Activated effector memory CD4-positive, alpha-beta T cell treated with Interleukin-2 at 50 U/mL for 16 hours (primary cell): ENCODE measurements at places on chromosomes 5 and 9.

GRCh38 chr5:91794856-91795548, 411.9 kb upstream of the ARRDC3 start:
- no peak for DNase-seq

DNA sequence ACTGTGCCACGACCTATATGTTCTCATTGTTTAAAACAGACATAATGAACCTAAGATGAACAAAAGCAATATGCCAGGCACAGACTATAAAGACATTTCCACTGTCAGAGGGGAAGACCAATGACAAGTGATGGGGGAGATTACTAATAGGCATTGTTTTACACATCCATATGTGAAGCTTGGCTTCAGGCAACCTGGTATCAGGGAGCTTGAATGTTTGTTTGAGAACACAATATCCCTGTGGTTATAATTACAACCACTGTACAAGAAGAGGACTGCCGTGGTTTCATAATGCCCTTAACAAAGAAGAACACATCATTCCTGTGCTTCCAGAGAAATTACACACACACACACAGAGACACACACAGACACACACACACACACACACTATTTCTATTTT, 385.7 kb downstream of the BNC2 start:
- no peak for DNase-seq

DNA sequence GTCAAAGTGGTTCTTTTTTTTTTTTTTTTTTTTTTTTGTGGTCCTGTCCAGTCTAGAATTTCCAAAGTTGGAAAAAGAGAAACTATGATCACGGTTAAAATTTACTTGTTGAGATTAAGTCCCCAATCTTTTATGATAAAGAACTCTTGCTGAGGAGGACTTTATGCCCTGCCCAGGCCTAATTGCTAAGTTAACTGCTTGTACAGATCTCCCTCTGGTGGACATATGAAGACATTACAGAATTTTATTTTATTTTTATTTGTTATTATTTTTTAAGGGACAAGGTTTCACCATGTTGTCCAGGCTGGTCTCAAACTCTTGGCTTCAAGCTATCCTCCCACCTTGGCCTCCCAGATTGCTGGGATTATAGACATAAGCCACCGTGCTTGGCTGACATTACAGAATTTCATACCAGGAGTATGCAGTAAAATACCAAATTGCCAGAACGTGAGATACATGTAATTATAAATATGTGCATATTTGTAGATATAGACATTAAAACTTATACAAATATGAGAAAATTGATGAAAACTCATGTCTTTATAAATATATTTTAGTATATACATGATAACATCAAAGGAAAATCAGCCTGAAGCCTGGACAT, 91.2 kb downstream of the RFK start:
- no peak for DNase-seq

GRCh38 chr9:108180541-108180940, 675.2 kb downstream of the ACTL7B start:
- DNase-seq = no peak

DNA sequence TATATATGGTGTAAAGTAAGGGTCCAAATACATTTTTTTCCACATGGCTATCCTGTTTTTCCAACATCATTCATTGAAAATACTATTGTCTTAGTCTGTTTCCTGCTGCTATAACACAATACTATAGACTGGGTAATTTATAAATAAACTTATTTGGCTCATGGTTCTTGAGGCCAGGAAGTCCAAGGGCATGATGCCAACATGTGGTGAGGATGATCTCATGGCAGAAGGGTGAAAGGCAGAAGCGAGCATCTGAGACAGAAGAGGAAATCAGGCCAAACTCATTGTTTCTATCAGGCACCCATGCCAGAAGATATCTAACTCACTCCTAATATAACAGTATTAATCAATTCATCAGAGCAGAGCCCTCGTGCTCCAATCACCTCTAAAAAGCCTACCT, 42.6 kb downstream of the ANKRD55 start:
- peak; percentile 33 for DNase-seq

DNA sequence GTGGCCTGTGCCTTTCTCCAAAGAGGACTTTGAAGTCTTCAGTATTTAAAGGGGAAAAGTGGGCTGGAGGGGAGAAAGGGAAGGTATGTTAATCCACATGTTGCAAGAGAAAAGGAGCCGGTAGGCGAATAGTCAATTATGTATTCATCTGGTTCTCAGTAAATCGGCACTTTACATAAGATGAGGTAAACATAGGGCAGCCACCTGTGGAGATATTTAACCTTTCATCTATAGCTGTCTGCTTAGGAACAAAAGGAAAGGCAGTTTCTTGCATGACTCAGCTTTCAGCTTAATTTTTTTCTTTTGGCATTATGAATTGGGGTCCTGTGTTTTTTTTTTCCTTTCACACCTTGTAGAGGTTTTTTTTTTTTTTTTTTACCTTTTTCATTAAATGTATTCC, 42.2 kb downstream of the FGD3 start:
- DNase-seq = no peak

DNA sequence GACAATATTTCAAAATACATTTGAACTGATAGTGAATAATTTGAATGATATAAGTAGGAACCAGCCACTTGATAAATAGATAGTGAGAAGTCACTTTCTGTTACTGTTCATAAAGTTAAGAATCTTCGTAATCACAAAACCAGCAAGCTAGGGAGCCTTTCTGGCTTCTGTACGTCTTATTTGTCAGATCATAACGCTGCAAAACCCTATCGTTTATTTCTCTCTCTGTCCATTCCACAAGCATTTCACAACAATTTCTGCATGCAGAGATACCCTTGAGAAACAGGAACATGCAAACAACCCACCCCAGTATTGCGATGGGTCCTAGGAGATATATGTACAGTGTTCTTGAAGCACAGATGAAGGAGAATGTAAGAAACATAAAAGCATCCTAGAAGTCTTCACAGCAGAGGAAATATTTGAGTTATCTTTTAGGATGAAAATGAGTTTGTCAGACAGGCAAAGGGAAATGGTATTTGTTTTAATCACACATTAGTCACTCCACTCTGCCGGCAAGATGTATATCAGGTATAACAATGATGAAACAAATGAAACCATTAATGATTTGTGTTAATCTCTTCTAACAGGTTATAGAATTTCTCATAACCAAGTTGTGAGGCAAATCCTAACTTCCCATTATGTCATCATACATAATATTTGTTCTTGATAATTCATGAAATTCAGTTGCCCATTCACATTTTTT, 668.7 kb upstream of the FTMT start:
- no peak for DNase-seq

DNA sequence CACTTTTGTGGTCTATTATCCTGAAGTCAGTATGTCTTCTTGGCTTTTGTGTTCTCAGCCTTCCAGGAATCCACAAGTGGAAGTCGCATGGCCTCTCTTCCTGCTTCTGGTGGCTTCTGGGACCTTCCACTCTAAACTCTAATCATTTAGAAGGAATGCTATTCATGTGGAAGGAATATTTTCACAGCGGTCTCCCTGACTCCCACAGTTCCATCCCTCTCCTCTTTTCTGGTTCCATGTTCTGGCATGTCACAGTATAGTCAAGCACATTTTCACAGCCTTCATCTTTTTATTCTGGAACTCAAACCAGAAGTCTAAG, 7.3 kb upstream of the RAI14 start:
- DNase-seq = no peak

DNA sequence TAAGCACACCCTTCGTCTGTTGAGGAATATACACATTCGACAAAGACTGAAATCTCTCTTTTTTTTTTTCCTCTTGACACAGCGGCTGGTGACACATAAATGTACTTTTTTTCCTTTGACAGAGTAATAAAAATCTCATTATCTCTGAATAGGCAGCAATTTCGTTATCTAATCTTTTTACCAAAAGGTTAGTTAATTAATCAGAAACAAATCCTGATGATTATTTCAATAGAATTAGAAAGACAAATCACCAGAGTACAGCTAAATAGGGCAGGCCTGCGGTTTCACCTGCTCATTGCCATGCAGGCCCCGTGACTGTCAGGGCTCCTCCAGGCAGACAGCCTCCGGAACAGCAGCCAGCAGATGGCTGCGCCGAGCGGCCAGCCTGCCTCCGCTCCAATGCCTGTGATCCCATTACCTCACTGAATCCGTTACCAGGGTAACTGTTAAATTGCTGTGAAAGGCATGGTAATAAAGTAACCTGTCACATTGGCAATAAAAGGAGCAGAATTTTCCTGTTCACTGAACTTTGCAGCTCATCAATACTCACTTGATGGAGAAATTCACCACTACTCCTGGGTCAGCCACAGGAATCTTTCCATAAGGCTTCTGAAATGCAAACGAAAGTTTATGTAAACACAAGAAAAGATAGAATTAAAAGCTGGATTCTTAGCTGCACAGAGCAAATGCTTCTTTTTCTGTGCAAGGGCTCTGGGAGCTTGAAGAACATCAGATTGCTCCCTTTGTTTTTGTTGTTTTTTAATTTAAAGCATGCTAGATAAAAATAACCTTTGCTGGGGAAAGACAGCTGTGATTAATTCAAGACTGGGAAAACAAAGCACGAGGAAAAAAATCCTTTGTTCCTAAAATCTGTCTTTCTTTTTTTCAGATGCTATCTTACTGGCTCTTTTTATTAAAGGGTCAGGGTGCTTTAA, 666.4 kb upstream of the ZNF608 start:
- DNase-seq = no peak

- no peak for DNase-seq
These were observed 35.1 kb downstream of the SKIC3 start for GRCh38 chr5:95519681-95520080.

GRCh38 chr5:135213466-135214239, 179.6 kb upstream of the PITX1 start:
- no peak for DNase-seq

GRCh38 chr9:104104360-104104759, 10.3 kb downstream of the SMC2 start:
- no peak for DNase-seq
